Fibroblast of skin of back (primary cell): ENCODE measurements at places on chromosomes 3 and 15.
A peak's percentile ranks its signal among the peaks of the same experiment; 100 is the strongest.

- no peak for DNase-seq
Observed at GRCh38 chr3:12782172-12782815, 14.2 kb upstream of the CAND2 start.

DNA sequence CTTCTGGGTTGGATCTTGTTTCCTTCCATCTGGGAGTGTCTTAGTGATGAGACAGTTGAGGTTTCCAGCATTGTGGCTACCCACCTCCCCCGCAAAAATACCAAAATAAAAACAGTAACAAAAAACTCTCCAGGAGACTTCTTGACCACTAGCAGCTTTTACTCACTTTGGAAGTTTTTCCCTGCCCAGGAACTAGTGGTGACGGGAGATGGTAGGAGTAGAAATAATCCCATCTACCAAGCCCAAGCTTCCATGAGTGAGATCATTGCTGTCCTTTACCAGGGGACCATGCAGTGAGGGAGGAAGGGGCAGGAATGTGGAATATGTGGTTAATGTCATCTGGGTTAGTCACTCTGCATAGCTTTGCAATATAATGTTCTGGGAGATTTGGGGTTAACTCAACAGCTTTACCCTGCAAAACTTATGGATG is 187.7 kb downstream of the ITPR1 start:
- DNase-seq: peak; percentile 80

GRCh38 chr3:125136515-125136914 is 76.0 kb downstream of the SLC12A8 start:
- no peak for DNase-seq

GRCh38 chr3:187870360-187871203 is 125.3 kb upstream of the BCL6 start:
- DNase-seq: no peak

DNA sequence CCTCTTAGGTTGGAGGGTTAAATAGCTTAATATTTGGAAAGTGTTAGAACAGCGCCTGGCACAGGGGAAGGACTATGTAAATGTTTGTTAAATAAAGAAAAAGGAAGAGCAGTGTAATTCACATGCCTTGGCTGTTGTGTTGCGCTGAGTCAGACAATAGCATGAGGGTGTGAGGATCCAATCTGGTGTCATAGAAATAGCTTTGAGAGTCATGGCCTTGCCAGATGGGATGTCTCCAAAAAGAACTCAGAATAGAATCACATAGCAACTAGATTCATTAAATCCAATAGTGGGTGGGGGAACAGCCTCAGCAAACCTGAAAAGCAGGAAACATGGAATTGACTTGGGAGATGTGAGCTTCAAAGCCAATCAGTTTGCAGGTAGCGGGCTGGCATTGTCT is 3.9 kb upstream of the RBSN start:
- DNase-seq: no peak

DNA sequence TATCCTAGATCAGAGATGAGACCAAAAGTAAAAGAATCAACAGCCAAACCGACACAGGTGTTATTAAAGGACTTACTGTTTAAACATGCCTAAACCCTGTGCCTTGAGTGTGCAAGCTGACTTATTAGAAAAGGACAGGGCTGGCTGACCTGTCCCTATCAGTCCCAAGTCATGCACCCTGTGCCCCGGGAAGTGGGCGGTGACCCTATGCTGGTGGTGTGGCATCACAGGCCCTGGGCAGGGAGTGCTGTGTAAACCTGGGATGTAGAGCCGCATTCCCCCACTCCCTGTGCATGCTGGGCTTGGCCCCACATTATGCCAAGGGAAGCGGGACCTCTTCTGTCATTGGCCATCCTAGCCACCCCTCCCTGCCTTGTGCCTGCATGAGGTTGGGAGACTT is 10.6 kb downstream of the DNAJA4 start:
- DNase-seq: no peak

- no peak for DNase-seq
Observed at GRCh38 chr15:62105266-62105665, 38.5 kb downstream of the C2CD4A start.

- peak; percentile 76 for DNase-seq
Observed at GRCh38 chr3:141076797-141077571, 25.8 kb downstream of the SPSB4 start.

DNA sequence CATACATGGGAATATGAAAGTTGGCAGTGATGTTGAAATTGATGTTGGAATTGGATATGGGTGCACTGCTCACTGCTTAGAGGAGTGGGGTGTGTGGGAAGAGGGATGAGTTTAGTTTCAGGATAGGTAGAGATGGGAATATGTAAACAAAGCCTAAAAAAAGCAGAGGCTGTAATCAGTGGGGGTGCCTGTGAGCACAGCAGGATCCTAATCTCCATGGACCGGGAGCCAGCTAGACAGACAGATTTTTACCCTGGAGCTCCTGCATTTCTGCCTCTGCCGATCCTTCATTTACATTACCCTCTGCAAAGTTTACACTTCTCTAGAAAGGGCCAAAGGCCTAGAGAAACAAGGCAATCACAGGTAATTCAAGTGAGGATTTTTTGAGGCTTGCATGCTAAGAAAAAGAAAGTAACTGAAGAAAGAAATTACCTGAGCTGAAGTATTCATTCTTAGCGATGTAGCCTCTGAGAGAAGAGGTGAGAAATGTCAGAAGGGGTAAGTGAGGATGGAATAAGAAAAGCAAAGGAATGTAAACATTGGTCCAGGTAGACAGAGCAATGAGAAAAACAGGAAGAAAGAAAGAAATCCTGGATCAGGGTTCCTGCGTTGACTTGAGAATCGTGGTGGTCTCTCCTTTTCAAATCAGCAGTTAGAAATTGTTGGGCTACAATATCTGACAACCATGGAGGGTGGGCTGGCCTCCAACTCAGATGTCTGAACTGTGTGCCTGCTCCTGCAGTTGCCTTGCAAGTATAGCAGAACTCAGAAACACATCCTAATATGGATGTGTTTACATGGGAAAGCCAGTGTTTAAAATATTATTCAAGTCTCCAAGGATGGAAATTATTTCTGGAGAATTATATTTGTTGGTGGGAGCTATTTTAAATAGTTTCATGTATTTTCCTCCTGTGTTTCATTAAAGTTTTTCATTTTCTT is 79.8 kb downstream of the CRTC3 start:
- DNase-seq: peak; percentile 28
